Esophagus squamous epithelium (tissue), 5 donors: ENCODE measurements at places on chromosomes 5 and 9. TPM values are rescaled to one million over a fixed set of nuclear protein-coding genes. Genes with fewer than 3 reads are reported as not detected.

DNA sequence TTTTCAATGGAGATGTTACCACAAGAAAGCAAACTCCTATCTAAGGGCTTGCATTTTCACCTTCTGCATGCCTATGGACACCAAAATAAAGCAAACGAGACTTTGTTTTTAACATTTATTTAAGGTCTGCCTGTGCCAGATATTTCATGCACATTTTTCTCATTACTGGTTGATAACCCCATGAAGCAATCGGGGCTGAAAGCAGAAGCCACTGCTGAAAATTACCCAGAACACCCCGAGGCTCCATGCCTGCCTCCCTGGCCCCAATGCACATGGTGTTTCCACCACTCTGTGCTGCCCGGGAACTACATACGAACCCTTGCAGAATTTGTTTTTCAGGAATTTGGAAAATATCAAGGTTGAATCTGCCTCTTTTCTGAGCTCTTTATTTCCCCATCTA is 240.1 kb downstream of the NR2F1-AS1 start:
- no peak overlapping the region for H3K4me3 ChIP-seq
- no peaks in the 10 kb centered on the region for H3K4me1 ChIP-seq
- no peaks in the 10 kb centered on the region for H3K27me3 ChIP-seq
- DNase-seq, result no peak

GRCh38 chr5:151281001-151281639 is 22.4 kb downstream of the SLC36A3 start:
- H3K4me1 ChIP-seq, result no peaks in the 10 kb centered on the region
- no peaks in the 10 kb centered on the region for H3K27me3 ChIP-seq
- DNase-seq, result no peak

GRCh38 chr5:109290231-109290630 is 119.5 kb downstream of the PJA2 start:
- H3K36me3 ChIP-seq, result no peaks in the 10 kb centered on the region
- H3K4me1 ChIP-seq, result no peaks in the 10 kb centered on the region
- no peak for DNase-seq
- H3K27ac ChIP-seq, result no peak overlapping the region

GRCh38 chr5:180345781-180346180 is 7.4 kb downstream of the GFPT2 start:
- H3K27ac ChIP-seq, result no peak overlapping the region
- no peaks in the 10 kb centered on the region for H3K4me1 ChIP-seq
- no peak overlapping the region for H3K4me3 ChIP-seq
- no peak for DNase-seq
- H3K36me3 ChIP-seq, result no peaks in the 10 kb centered on the region

GRCh38 chr5:84028093-84028492 is 307.4 kb upstream of the HAPLN1 start:
- no peaks in the 10 kb centered on the region for H3K4me1 ChIP-seq
- no peak overlapping the region for H3K4me3 ChIP-seq
- no peaks in the 10 kb centered on the region for H3K27me3 ChIP-seq
- no peaks in the 10 kb centered on the region for H3K36me3 ChIP-seq
- H3K27ac ChIP-seq, result no peak overlapping the region
- DNase-seq, result no peak

GRCh38 chr5:163995206-163995605 is 489.8 kb downstream of the MAT2B start:
- H3K4me3 ChIP-seq, result no peak overlapping the region
- no peaks in the 10 kb centered on the region for H3K36me3 ChIP-seq
- H3K27me3 ChIP-seq, result no peaks in the 10 kb centered on the region
- H3K4me1 ChIP-seq, result no peaks in the 10 kb centered on the region

GRCh38 chr5:60399507-60399906 is 300.5 kb downstream of the DEPDC1B start:
- no peak for DNase-seq
- no peaks in the 10 kb centered on the region for H3K36me3 ChIP-seq
- no peak overlapping the region for H3K4me3 ChIP-seq
- H3K27ac ChIP-seq, result no peak overlapping the region

- no peaks in the 10 kb centered on the region for H3K36me3 ChIP-seq
- DNase-seq, result no peak
- no peaks in the 10 kb centered on the region for H3K4me1 ChIP-seq
- no peak overlapping the region for H3K4me3 ChIP-seq
- no peak overlapping the region for H3K27ac ChIP-seq
Observed at GRCh38 chr5:142152384-142152732, 43.8 kb downstream of the NDFIP1 start.

- H3K27ac ChIP-seq, result no peak overlapping the region
- no peaks in the 10 kb centered on the region for H3K27me3 ChIP-seq
- no peak for DNase-seq
- no peaks in the 10 kb centered on the region for H3K36me3 ChIP-seq
- no peak overlapping the region for H3K4me3 ChIP-seq
Observed at GRCh38 chr5:88748666-88749065, 134.3 kb downstream of the MEF2C start.

- no peak for DNase-seq
- H3K4me1 ChIP-seq, result no peaks in the 10 kb centered on the region
- no peaks in the 10 kb centered on the region for H3K27me3 ChIP-seq
- no peak overlapping the region for H3K27ac ChIP-seq
- no peaks in the 10 kb centered on the region for H3K36me3 ChIP-seq
Observed at GRCh38 chr9:89786655-89787054, 181.8 kb downstream of the GADD45G start.

NUDT2 gene
- total RNA-seq, result 29.3 TPM

PRUNE2 gene
- total RNA-seq, result 9.9 TPM

SPATA31D3 gene
- not detected for total RNA-seq

SPINK4 gene
- not detected for total RNA-seq
